Occipital lobe (tissue), 3 donors: ENCODE measurements at places on chromosomes 1 and 21. TPM values are rescaled to one million over a fixed set of nuclear protein-coding genes. Genes with fewer than 3 reads are reported as not detected.

GRCh38 chr1:59046134-59046533 is 250.8 kb upstream of the FGGY start:
- no peak for DNase-seq

DNA sequence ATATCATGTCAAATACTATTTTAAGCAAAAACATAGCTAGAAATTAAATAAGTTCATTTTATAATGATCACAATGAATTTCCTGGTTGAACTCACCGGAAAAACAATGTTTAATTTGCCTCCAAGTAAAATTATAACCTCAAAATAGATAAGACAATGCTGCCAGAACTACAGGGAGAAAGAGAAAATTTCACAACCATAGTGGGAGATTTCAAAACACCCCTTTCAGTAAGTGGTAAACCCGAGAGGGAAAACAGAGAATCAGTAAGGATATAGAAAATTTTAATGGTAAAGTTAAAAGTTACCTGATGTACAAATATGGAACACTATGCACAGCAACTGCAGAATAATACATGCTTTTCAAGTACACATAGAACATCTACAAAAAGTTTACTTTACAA is 43.2 kb upstream of the PLA2G4A start:
- DNase-seq = no peak

DNA sequence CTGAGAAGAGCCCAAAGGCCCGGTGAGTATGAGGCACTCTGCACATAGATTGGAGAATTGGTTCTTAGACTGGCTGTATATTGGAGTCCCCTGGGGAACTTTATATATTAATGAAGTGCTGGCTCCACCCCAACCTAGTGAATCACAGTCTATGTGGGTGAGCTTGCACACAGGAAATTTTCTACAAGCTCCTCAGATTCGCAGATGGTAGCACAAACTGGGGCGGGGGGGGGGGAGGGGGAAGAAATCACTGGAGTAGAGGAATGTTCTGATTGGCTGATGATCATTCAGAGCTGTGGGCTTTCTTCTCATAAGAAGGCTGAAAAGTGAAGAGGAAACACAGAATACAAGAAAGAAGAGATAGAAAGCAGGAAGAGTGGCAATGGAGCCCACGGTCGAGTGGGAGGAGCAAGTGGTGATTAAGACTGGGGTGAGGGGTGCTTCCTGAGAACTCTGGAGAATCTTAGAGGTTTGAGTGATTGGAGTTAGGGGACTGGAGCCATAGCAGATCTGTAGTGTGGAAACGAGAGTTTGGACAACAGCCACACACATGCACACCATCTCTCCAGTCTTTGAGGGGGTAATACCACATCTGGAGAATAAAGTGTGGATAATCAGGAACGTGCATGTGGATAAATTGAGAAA is 465.9 kb upstream of the DAB1 start:
- DNase-seq = no peak

- no peak for DNase-seq
Measured at GRCh38 chr1:104856091-104856490, 1106.4 kb downstream of the AMY1C start.

DNA sequence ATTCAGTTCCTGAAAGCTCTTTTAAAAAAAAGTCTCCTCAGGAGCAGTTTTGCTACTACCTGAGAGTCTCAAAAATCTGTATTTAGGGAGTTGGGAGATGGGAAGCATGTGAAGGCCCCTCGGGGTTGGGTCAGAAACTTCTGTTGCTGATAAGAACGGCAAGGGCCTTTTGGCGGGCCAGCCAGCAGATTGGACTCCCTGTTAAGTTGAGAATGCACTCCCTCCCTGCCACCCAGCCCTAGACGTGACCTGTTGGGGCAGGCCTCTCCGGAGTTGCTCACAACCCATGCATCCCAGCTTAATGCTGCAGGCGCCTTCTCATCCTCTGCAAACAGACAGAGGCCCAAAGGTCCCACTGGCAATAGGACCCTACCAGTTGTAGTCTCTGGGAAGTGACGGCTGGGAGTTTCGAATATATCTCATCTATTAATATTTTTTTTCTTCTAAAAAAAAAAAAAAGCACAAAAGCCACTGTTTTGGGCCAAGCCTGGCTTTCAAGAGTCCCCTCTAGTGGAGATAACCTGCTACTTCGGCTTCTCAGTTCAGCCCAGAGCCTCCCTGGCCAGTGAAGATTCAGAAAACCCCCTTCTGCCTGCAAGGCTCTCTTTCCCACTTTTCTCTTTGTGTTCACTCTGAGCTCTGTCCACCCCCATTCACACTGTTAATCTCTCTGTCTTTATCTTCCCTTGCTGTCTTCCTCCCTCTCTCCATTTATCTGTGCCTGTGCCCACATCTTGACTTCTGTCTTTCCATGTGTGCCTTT is 5.3 kb downstream of the PLXNA2 start:
- no peak for DNase-seq

DNA sequence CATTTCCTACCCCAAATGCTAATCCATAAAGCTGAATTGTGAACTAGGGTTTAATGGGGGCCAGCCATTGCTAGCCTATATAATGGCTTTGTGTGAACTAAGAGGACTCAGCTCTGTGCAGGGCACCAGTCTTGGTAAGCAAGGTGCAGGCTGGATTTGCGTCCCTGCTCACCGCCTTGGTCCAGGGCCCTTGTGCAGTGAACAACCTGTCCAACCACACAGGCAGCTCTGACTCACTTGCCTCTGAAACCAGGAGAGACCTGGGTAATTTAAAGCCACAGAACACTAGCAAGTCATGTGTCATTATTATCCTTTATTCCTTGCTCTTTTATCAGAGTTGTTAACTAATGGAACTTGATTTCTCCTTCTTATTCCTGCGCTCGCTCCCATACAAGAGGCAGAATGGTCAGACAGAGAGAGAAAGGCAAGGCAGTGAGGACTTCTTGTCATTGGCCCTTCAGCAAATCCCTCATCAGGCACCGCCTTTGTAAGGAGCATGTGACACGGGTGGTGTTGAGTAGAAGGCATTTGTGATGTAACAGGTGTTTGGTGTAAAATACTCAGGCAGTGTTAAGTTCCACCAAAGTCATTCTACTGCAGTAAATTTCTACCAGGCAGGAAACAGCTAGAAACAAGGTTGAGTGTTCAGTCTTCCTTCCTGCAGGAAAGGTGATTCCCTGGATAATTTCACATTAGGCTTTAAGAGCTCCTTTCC is 67.3 kb upstream of the OLIG2 start:
- DNase-seq = no peak

GRCh38 chr1:96075704-96076455 is 645.7 kb upstream of the PTBP2 start:
- DNase-seq = no peak

DNA sequence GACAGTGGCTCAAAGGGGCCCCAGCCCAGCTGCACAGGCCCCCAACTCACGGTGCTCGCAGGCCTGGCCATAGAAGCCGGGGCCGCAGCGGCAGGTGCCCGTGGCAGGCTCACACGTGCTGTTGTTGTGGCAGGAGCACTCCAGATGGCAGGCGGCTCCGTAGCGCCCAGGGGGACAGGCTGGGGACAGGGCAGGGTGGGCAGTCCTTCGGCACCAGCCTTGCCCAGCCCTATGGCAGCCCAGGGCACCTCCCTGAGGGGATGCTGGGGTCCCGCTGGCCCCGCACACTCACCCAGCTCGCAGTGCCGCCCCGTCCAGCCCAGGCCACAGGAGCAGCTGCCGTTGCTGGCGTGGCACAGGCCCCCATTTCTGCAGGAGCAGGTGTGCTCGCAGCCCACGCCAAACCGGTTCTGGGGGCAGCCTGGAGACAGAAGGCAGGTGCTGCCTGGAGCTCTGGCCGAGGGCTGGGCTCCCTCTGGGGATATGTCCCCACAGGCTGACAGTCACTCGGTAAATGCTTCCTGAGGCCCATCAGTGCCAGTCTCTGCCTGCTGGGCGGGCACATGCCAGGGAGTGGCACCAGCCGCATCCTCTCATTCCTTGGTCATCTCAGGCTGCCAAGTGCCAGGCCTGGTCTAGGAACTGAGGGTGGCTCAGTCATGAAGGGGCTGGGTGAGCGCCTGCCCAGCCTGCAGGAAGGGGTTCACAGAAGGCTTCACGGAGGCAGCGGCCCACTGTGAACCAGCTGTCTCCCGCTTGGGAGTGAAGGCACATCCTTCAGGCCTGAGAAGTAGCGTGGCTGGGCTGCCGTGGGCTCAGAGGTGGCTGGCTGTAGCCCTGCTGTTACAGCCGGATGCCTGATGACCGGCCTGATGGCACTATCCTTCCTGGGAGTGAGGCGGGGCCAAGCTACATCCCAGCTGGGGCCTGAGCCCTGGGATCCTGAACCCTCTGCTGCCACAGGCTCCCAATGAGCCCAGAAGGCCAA is 40.1 kb downstream of the ARHGEF16 start:
- DNase-seq = no peak

DNA sequence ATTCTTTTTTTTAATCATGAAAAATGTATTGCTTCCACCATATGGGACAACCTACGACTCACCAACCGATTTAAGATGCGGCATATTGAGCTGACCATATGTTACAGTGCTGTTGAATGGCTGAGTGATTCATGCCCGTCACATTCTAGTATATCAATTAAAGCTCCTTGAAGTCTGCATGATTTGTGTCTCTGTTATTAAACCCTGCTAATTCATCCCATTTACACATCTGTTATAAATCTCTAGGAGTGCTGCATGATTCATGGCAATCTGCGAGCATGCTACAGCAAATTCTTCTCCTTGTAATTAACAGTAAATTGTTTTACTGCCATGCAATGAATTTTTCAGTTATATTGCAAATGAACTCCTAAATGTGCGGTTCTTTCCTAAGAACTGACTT is 239.8 kb downstream of the USH2A start:
- DNase-seq = no peak

- no peak for DNase-seq
Measured at GRCh38 chr1:201283836-201284553, 689 bp downstream of the PKP1 start.

NAXE gene
- 26.5 TPM for total RNA-seq

ZC3H12A gene
- 0.47 TPM for total RNA-seq

SLC35A3 gene
- total RNA-seq = 44.1 TPM

SPRR1B gene
- not detected for total RNA-seq

TAL1 gene
- total RNA-seq = 1.6 TPM
